ENCODE measurements at places on chromosomes 12 and 14. TPM values are rescaled to one million over a fixed set of nuclear protein-coding genes. Genes with fewer than 3 reads are reported as not detected.
A peak's percentile ranks its signal among the peaks of the same experiment; 100 is the strongest.

OR9K2 gene
- not detected for total RNA-seq

POTEM gene
- not detected for total RNA-seq

GRCh38 chr14:102965971-102966655 is 43.6 kb downstream of the AMN start:
- no peak for DNase-seq

DNA sequence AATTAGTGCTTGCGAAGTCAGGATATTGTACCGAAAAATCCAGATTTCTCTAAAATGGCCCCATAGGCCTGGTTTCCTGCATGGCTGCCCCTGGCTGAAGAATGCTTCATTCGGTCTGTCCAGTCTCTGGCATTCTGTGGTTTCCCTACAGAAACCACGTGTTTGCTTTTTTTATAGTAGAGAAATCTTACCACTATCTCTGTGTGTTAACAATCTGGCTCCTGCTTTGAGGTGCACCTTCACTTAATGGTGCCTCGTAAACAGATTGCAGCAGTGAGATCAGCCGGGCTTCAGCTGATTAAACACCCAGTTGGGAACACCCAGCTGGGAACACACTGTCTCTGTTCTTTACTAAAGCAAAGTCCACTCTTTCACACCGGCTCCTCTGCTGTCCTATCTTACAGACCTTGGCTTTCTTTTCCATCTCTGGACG is 6.7 kb upstream of the DNAAF2 start:
- DNase-seq = no peak

PRH2 gene
- not detected for total RNA-seq

- DNase-seq = no peak
These were observed 51.8 kb downstream of the CHGA start for GRCh38 chr14:92974541-92975345.

- no peak for DNase-seq
These were observed 321.8 kb downstream of the SNAPC1 start for GRCh38 chr14:62084020-62084419.

DNA sequence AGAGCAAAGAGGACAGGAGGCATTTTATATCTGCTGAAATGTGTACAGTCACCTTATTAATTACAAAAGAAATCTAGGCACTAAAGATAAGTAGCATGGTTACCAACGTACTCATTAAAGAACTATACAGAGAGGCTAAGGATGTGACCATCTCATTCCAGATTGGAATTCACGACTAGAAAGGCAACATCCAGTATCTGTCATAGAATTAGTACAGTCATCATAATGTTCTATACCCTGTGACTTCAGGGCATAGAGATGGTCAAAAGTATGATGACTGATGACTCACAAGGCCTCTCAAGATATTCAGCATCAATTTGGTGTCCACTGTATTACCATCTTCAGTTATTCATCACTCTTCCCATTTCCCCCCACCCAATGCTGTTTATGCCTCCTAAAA is 144.0 kb upstream of the PLEKHG7 start:
- DNase-seq = no peak

DNA sequence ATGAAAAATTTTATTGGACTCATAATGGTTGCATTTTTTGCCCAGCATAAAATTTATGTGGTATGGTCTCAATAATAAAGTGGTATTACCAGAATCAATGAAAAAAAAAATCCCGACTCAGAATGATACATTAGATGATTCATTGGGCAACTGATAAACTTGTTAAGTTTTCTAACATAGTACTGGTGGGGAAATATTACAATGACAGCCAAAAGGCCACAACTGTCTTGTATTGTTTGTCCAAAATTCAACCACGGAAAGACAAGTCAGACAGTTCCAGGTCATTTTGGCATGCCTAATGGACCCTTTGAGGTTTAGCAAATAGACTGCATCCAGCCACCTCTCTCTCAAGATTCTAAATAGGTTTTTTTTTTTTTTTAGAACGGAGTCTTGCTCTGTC is 70.5 kb upstream of the TRIM9 start:
- DNase-seq = no peak

DNA sequence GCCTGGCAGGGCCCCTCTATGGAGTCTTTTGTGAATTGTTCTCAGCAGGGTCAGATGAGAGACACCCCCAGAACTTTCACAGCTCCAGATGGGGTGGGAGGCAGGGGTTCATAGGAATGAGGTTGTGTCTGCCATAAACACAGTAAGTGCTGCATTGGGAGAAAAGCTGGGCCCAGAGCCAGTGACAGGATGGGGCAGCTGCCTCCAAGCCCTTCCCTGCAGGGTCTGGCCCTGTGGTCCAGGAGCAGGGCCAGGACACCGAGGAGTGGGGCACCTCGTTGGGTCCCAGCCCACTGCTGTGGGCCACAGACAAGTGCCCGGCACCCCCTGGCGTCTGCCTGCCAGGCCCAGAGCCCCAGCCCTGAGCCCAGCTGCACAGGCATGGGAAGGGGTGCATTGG is 13.3 kb downstream of the INF2 start:
- DNase-seq = no peak

- no peak for DNase-seq
These were observed 16.4 kb upstream of the CNIH1 start for GRCh38 chr14:54457609-54457996.

- DNase-seq = peak; percentile 16
These were observed 152.1 kb downstream of the ADGRD1 start for GRCh38 chr12:131105736-131106348.

SLC5A8 gene
- not detected for total RNA-seq

GALNT4 gene
- total RNA-seq = 7.2 TPM

DNA sequence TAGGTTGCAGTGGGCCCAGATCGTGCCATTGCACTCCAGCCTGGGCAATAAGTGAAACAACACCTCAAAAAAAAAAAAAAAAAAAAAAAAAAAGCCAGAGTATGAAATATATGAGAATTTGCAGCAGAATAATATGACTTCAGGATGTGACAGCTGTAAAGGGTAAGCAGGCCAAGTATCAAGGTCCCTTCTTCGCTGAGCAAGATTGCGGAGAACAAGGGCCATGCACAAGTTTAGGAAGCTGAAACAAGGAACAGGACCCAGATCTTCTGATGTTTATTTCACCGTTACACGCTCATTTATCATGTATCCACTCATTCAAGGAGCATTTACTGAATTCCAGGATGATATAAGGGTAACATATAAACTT is 659 bp upstream of the FOXJ2 start:
- DNase-seq = no peak

DNA sequence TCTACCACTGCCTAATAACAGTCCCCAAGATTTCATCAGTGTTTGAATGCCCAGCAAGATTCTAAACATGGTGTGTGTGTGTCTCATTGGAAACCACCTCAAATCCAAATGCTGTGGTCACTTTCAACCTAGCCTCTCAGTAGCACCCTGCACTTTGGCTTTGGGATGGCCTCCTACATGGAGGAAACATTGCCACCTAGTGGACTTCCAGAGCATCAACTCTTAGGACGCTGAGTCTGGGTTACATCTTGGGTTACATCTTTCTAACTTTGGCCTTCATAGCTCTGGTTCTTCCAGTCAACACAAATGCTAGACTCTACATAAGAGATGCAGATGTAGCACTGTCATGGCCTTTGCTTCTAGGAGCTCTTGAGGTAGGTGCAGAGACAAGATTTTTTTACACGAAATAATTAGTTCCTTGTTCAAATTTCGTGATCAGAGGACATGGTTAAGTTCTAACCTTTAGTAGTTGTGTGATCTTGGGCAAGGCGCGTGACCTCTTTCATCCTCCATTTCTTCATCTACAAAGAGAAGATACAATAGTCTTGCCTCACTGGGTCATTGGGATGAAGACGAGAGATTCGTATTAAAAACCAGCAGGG is 113.5 kb upstream of the VASH1 start:
- no peak for DNase-seq

RGS6 gene
- total RNA-seq = 1.5 TPM

GRCh38 chr12:105060715-105061378 is 23.4 kb downstream of the ALDH1L2 start:
- DNase-seq = no peak

- DNase-seq = no peak
These were observed 720.7 kb upstream of the LMO3 start for GRCh38 chr12:17326649-17327048.

- DNase-seq = no peak
These were observed 41.3 kb downstream of the LMO3 start for GRCh38 chr12:16564675-16565074.

- no peak for DNase-seq
These were observed 34.1 kb downstream of the TMEM233 start for GRCh38 chr12:119627686-119628085.

CMTM5 gene
- total RNA-seq = not detected

GNPNAT1 gene
- 17.4 TPM for total RNA-seq

- DNase-seq = no peak
These were observed 44.0 kb downstream of the TFCP2 start for GRCh38 chr12:51128919-51129318.

MYH6 gene
- total RNA-seq = not detected

DNA sequence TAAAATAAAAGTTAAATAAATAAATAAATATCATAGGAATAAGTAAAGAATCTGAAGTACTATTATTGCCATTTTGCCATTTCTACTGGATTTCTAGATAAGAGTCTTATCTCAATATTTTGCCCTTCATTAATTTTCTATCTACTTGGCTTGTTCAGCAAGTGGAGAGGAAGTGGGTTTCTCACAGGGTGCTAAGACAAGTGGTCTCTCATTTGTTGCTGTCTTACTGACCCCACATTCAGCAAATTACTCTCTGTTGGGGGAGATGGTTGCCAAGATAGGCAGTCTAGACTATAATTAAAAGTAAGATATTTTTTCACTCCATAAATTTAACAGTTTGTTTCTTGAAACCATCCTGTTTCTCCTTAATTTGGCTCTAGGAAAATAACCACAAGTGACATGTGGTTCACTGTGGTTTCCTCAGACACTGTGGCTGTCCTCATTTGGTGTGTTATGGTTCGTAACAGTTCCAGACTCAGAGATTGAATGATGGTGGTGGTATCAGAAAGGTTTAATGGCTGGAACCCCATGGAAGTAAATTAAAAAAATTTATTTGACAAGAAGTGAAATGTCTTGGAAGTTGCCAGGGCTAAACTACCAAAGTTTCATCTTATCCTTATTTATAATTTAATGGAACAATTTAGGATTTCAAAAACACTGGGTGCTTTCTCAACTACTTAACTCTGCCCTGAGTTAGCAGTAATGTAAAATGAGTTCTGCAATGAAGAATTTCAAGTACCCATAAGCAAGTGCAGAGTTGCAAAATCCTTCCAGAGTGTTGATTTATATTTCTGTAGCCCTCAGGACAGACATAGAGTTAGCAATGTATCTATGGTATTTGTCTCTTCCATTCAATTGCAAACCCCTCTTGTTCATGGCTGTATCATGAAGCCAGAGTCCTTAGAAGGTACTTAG is 214.8 kb downstream of the MSRB3 start:
- no peak for DNase-seq

DNA sequence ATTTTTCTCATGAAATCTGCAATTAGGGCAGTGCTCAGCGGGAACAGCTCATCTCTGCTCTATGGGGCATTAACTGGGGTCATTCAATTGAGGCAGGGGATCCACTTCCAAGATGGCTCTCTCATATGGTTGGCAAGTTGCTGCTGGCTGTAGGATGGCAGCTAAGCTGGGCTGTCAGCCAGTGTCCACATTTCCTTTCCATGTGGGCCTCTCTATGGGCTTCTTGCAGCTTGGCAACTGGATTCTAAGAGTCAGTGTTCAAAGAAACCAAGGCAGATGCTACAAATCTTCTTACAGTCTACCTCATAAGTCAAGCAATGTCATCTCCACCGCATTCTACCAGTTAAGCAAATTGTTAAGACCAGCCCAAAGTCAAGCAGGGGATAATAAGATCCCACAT is 50.3 kb upstream of the TMCC3 start:
- DNase-seq = no peak

CCDC175 gene
- 0.16 TPM for total RNA-seq

RPGRIP1 gene
- total RNA-seq = 0.35 TPM

GRCh38 chr12:65126482-65126881 is 5.4 kb upstream of the WIF1 start:
- DNase-seq = no peak

All from mesothelial cell of epicardium (in vitro differentiated cells).